NCI-H187 (cell line): ENCODE measurements at places on chromosomes 5 and 9.

DNA sequence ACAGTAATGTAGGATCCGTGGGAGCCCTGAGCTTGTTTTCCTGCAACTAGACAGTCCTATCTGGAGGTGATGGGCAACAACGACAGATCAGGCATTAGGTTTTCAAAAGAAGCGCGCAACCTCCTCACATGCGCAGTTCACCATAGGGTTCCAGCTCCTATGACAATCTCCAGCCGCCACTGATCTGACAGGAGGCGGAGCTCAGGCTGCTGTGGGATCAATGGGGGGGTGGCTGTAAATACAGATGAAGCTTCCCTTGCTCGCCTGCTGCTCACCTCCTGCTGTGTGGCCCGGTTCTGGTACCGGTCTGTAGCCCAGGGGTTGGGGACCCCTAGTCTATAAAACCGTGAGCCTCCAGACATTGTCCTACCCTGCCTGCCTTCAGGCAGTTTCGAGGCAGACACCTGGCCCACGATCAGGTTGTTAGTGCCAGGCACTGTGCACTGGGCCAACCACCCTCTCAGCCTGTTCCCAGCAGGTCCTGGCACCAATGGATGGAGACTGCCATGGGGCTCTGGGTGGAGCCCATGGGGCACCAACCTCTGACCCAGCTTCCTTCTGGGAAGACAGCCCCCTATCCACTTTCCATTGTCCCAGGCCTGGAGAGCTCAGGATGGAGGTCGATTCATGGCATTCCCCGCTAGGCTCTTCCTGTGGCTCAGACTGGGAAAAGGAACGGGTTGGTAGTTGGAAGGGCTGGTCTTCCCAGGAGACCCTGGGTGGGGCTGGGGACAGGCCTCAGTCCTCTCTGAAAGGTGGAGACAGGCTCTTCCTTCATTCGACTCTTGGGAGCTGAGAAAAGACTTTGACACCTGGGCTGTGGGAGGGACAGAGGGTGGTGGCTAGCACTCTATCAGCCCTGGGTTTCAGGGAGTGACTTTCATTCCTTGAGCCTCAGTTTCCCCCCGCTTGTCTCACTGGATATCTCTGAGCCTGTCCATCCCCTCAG, 1.7 kb downstream of the ENDOG start:
- peak; percentile 42 for DNase-seq

GRCh38 chr5:107248066-107248695, 422.6 kb downstream of the EFNA5 start:
- DNase-seq = peak; percentile 33

- DNase-seq = no peak
Measured at GRCh38 chr5:39400713-39401578, 23.8 kb downstream of the DAB2 start.

- DNase-seq = no peak
Measured at GRCh38 chr5:45101146-45101545, 292.4 kb downstream of the MRPS30 start.

DNA sequence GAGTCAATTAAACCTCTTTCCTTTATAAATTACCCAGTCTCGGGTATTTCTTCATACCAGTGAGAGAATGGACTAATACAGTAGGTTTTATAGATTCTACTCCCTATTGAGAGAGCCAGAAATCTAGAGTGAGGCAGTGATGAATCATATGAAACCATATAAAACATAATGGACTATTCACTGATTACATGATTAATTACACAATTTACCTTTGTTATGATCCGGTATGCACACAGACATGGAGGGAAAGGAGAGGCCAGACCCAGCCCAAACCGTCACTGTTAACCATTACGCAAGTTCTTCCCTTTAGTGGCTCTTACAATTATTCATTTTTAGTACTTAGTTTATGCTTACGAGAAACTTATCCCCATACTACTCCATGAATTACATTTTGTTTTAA, 205.0 kb downstream of the DNAH5 start:
- DNase-seq = no peak

- no peak for DNase-seq
Measured at GRCh38 chr9:82720515-82720914, 342.4 kb downstream of the RASEF start.

GRCh38 chr5:89478851-89479250, 595.9 kb upstream of the MEF2C start:
- DNase-seq = no peak

- no peak for DNase-seq
Measured at GRCh38 chr5:142548739-142549275, 137.1 kb downstream of the FGF1 start.

GRCh38 chr9:38690574-38690973, 29.4 kb downstream of the FAM240B start:
- DNase-seq = no peak

- no peak for DNase-seq
Measured at GRCh38 chr9:131622523-131622922, 77.2 kb downstream of the PRRT1B start.

GRCh38 chr9:108684288-108685025, 171.3 kb downstream of the ACTL7B start:
- DNase-seq = no peak

- DNase-seq = no peak
Measured at GRCh38 chr5:54991416-54991815, 6.0 kb upstream of the ESM1 start.
